ENCODE measurements at places on chromosomes 3 and 15.

DNA sequence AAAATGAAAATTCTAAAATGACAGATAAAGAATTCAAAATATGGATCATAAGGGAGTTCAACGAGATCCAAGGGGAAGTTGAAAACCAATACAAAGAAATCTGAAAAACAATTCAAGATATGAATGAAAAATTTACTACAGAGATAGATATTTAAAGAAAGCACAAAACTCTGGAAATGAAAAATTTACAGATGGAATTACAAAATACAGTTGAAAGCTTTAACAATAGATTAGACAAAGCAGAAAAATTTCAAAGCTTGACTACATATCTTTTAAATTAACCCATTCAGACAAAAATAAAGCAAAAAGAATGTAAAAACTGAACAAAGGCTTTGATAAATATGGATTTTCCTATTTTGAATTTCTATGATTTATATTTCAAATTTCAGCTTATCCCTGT lies 211.1 kb downstream of the SLC9A9 start:
- no peak for DNase-seq

- no peak for DNase-seq
Observed at GRCh38 chr3:186929186-186929585, 1.1 kb upstream of the ST6GAL1 start.

- DNase-seq: no peak
Observed at GRCh38 chr15:62824111-62825015, 218.2 kb upstream of the TPM1 start.

DNA sequence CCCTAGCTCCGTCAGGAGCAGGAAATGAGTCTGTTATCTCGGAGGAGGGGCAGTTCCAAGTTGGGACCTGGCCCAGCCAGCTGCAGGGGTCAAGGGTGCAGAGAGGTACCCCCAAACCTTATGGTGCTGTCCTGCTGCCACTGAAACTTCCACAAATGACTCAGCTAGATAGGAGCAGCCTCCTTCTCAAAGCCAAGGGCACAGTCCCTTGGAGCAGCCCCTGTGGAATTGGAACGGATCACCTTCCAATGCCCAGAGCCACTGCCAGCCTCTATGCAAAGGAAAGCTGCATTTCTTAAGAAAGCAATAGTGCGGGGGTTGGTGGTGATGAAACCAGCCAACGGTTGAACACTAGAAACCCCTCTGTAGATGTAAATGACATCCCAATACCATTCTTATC lies 19.6 kb upstream of the LRRK1 start:
- DNase-seq: no peak

DNA sequence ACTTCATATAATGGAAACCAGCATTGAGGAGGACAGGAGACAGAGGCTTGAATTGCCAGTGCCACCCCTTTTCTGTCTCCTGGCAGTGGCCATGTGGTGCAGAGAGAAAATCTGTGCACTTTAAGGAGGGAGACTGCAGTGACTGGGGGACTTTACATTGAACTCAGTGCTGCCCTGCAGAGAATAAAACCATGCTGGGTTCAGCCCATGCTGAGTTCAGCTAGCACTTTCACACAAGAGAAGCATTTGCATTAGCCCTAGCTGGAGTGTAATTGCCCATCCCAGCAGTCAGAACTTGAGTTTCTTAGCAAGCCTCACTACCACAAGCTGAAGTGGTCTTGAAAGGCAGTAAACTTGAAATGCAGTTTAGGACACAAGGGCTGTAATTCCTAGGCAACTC lies 677.5 kb downstream of the ZPLD1 start:
- no peak for DNase-seq

Data from mucosa of descending colon (tissue), 3 donors.